Kidney (tissue), 22 donors: ENCODE measurements at places on chromosomes 4 and X. TPM values are rescaled to one million over a fixed set of nuclear protein-coding genes. Genes with fewer than 3 reads are reported as not detected.

DNA sequence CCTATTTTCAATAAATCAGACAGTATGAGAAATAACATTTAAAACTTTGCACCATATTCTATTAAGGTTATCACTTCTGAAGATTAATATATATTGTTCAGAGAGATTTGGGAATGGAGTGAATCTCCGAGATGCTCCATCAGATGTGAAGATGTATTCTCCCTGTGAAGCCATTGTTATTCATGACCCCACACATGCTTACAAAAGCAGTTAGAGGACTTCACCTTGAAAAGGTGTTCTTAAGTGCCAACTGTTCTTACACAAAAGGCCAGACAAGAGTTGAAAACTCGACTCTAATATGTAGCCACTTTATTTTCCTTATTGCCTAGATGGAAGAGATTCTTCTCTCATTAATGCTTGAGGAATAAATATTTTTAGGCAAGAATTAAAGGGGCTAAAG, 54.3 kb upstream of the NEIL3 start:
- DNase-seq: no peak
- no peaks in the 10 kb centered on the region for H3K4me1 ChIP-seq
- no peak overlapping the region for H3K27ac ChIP-seq
- H3K4me3 ChIP-seq: no peak overlapping the region
- H3K36me3 ChIP-seq: no peaks in the 10 kb centered on the region

DNA sequence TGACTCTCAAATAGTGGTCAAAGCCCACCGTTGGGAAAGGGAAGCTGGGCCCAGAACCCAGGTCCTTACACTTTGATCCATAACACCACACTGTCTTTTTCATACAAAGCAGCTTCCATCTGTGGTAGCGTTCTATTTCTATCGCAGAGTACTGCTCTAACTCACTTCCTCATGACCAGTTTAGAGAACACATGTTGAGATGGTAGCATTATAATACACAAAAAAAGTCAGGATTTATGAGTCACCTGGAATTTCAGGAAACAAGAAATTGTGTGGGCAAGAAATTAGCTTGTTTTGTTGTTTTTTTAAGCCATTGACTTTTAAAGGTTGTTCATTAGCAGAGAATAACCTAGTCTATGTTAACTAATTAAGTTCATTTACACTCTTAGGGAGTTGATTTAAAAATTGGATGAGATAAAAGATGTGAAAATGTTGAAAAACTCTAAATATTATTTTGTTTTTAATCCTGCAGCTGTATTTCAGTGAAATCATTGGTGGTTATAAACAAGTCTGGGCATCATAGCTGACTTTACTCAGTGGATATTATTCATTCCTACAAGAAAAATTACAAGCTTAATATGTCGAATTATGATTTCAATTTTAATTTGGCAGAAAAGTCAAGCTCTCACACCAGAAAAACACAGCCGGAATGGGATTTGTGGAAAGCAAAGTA, 1011.1 kb upstream of the HS3ST1 start:
- H3K27ac ChIP-seq: no peak overlapping the region
- no peaks in the 10 kb centered on the region for H3K36me3 ChIP-seq
- no peak overlapping the region for H3K4me3 ChIP-seq
- no peak for DNase-seq
- H3K27me3 ChIP-seq: no peaks in the 10 kb centered on the region

- no peaks in the 10 kb centered on the region for H3K4me1 ChIP-seq
- DNase-seq: no peak
- H3K27me3 ChIP-seq: no peaks in the 10 kb centered on the region
- no peak overlapping the region for H3K27ac ChIP-seq
- no peaks in the 10 kb centered on the region for H3K36me3 ChIP-seq
- H3K4me3 ChIP-seq: no peak overlapping the region
These were observed 36.0 kb downstream of the AWAT2 start for GRCh38 chrX:70013466-70014381.

- DNase-seq: peak; percentile 38
- peak overlapping the region; percentile 14 for H3K4me3 ChIP-seq
- H3K36me3 ChIP-seq: no peaks in the 10 kb centered on the region
These were observed 4.4 kb upstream of the FAT1 start for GRCh38 chr4:186727977-186728519.

Gene PNCK
- total RNA-seq: 1.5 TPM

DNA sequence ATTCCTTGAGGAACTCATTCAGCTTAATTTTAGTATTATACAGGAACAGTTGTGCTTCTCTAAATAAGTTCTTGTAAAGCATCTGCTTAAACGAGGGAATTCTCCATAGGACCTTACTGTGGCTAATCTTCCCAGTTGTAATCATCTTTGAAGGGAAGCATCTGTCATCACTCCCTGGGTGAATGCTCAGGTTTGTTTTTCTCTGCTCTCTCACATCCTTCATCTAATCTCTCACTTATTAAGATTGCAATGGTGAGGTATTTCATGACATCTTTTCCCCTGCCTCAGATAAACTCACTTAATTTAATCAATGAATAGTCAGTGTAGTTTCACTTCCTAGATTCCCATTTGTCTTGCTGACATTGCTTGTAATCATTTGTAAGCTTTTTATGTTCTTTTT, 121.8 kb upstream of the ADAMTS3 start:
- no peak overlapping the region for H3K4me3 ChIP-seq
- H3K27me3 ChIP-seq: no peaks in the 10 kb centered on the region
- no peak overlapping the region for H3K27ac ChIP-seq
- no peaks in the 10 kb centered on the region for H3K36me3 ChIP-seq

- no peaks in the 10 kb centered on the region for H3K36me3 ChIP-seq
- no peak overlapping the region for H3K4me3 ChIP-seq
- H3K4me1 ChIP-seq: no peaks in the 10 kb centered on the region
- no peak for DNase-seq
- H3K27me3 ChIP-seq: no peaks in the 10 kb centered on the region
These were observed 78.7 kb downstream of the GALNT7 start for GRCh38 chr4:173247321-173247720.

GRCh38 chr4:118344801-118345200, 8.0 kb downstream of the PRSS12 start:
- H3K4me3 ChIP-seq: no peak overlapping the region
- no peaks in the 10 kb centered on the region for H3K27me3 ChIP-seq
- H3K36me3 ChIP-seq: no peaks in the 10 kb centered on the region
- no peak overlapping the region for H3K27ac ChIP-seq

GRCh38 chrX:314049-314448, 4.5 kb downstream of the GTPBP6 start:
- no peaks in the 10 kb centered on the region for H3K27me3 ChIP-seq
- no peaks in the 10 kb centered on the region for H3K4me1 ChIP-seq
- no peak overlapping the region for H3K4me3 ChIP-seq
- peaks cover 6% of the 10 kb centered on the region for H3K36me3 ChIP-seq
- no peak for DNase-seq

- H3K27me3 ChIP-seq: no peaks in the 10 kb centered on the region
- no peak overlapping the region for H3K27ac ChIP-seq
- no peak for DNase-seq
These were observed 174.4 kb upstream of the BRWD3 start for GRCh38 chrX:80984118-80984517.

Gene UGT2B17
- total RNA-seq: 0.38 TPM

Gene EBP
- 33.8 TPM for total RNA-seq

Gene CPLX1
- total RNA-seq: 10.2 TPM

GRCh38 chr4:40378619-40379018, 43.5 kb downstream of the CHRNA9 start:
- no peaks in the 10 kb centered on the region for H3K36me3 ChIP-seq
- H3K4me1 ChIP-seq: peaks cover 5% of the 10 kb centered on the region

Gene NDST3
- 0.09 TPM for total RNA-seq

Gene SLBP
- 30.7 TPM for total RNA-seq

- no peaks in the 10 kb centered on the region for H3K27me3 ChIP-seq
- no peaks in the 10 kb centered on the region for H3K36me3 ChIP-seq
- no peaks in the 10 kb centered on the region for H3K4me1 ChIP-seq
These were observed 234.9 kb upstream of the GIMD1 start for GRCh38 chr4:106603471-106603870.

DNA sequence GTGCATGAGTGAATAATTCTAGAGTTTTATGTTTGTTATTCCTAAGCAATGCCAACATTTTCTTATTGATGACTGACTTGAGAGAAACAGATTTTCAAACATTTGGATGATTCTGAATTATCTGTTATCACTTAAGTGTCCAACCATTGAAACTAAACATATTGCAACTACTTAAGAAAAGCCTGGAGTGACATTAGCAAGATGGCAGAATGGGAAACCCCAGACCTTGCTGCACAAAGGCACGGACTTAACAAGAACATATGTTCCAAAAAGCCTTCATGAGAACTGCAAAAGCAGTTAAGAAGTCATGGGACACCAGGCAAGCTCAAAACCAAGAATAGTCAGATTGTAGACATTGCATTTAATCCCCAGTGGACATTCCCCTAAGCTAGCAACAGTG, 215.1 kb downstream of the DCHS2 start:
- no peaks in the 10 kb centered on the region for H3K36me3 ChIP-seq
- no peaks in the 10 kb centered on the region for H3K27me3 ChIP-seq
- no peaks in the 10 kb centered on the region for H3K4me1 ChIP-seq
- H3K27ac ChIP-seq: no peak overlapping the region
- no peak for DNase-seq

DNA sequence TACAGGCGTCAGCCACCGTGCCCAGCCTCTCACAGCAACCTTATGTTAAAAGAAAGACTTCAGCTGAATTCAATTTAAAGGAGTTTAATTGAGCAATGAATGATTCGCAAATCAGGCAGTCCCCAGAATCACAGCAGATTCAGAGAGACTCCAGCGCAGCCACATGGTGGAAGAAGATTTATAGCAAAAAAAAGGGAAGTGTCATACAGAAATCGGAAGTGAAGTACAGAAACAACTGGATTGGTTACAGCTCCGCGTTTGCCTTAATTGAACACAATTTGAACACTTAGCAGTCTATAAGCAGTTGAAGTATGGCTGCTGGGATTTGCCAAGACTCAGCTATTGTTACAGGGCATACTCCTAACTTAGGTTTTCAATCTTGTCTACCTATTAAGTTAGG, 19.8 kb downstream of the CENPVL3 start:
- no peak overlapping the region for H3K27ac ChIP-seq
- H3K27me3 ChIP-seq: peaks cover 2% of the 10 kb centered on the region
- no peaks in the 10 kb centered on the region for H3K4me1 ChIP-seq
- H3K4me3 ChIP-seq: no peak overlapping the region

Gene F9
- not detected for total RNA-seq

DNA sequence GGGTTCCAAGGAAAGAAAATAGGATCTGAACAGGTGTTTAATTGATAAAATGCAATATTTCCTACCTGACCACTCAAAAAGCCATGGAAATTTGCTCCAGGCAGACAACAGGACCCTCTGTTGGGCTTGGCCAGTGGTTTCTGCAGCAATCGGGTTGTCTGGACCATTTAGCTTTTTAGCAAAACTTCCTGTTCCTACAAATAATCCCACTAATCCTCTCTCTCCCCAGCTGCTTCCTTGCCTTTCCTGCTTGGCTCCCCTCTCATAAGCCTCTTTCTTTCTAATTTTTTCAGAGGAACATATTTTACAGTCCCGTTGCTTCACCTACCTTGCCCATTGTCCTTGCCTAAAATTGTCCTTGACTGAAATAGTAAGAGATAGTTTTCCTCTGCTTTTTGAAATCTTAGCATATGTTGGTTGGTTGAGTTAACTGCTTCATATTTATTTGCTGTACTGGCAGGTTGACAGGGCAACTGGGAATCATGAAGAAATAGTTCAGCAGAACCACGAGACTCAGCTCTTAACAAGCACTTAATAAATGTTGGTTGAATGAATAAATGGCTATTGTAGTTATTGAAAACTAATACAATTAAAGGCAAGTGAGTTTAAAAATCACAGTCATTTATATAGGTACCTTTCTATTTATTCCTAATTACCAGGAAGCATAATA, 259.8 kb downstream of the KCNIP4 start:
- no peak for DNase-seq
- H3K27ac ChIP-seq: no peak overlapping the region
- H3K4me3 ChIP-seq: no peak overlapping the region
- H3K4me1 ChIP-seq: no peaks in the 10 kb centered on the region
- no peaks in the 10 kb centered on the region for H3K27me3 ChIP-seq

- H3K4me3 ChIP-seq: no peak overlapping the region
- no peak for DNase-seq
- H3K36me3 ChIP-seq: no peaks in the 10 kb centered on the region
- no peaks in the 10 kb centered on the region for H3K27me3 ChIP-seq
- no peaks in the 10 kb centered on the region for H3K4me1 ChIP-seq
- H3K27ac ChIP-seq: no peak overlapping the region
These were observed 115.9 kb upstream of the TEX13D start for GRCh38 chrX:124216396-124217115.

Gene MGARP
- 0.25 TPM for total RNA-seq
